ENCODE measurements at places on chromosomes 5 and 9. TPM values are rescaled to one million over a fixed set of nuclear protein-coding genes. Genes with fewer than 3 reads are reported as not detected.
A peak's percentile ranks its signal among the peaks of the same experiment; 100 is the strongest.

DNA sequence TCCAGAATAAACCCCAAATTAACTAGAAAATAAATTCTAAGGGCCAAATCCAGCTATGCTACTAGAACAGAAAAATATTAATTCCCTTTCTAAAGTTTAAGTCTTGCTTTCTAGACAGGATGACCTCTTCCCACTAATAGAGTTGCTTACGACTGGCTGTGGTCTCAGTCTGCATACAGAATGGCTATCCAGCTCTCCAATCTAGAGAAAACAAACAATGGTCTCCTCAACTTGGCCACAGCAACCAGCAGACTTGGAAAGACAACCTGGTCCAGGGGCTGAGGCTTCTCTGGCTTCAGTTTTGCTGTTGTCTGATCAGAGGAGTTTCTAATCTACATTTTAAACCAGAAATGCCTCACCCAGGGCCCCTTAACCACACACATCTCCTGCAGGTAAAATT, 28.9 kb downstream of the RASEF start:
- no peak overlapping the region for H3K4me3 ChIP-seq
- H3K27ac ChIP-seq: no peak overlapping the region
- H3K27me3 ChIP-seq: no peaks in the 10 kb centered on the region
- no peak for DNase-seq

- no peaks in the 10 kb centered on the region for H3K36me3 ChIP-seq
- no peak for DNase-seq
- H3K27me3 ChIP-seq: no peaks in the 10 kb centered on the region
- H3K27ac ChIP-seq: no peak overlapping the region
- H3K4me3 ChIP-seq: no peak overlapping the region
- peaks cover 34% of the 10 kb centered on the region for H3K4me1 ChIP-seq
These were observed 26.3 kb downstream of the SSBP2 start for GRCh38 chr5:81724571-81724970.

GRCh38 chr5:10678244-10678643, 82.8 kb downstream of the DAP start:
- no peaks in the 10 kb centered on the region for H3K36me3 ChIP-seq
- H3K4me1 ChIP-seq: no peaks in the 10 kb centered on the region
- no peak overlapping the region for H3K27ac ChIP-seq
- H3K4me3 ChIP-seq: no peak overlapping the region

GRCh38 chr5:63170486-63170885, 591.9 kb downstream of the LRRC70 start:
- H3K4me1 ChIP-seq: no peaks in the 10 kb centered on the region
- H3K27ac ChIP-seq: no peak overlapping the region
- no peak overlapping the region for H3K4me3 ChIP-seq
- no peaks in the 10 kb centered on the region for H3K36me3 ChIP-seq
- H3K27me3 ChIP-seq: no peaks in the 10 kb centered on the region
- DNase-seq: no peak

GRCh38 chr9:4970970-4971641, 14.0 kb upstream of the JAK2 start:
- no peak overlapping the region for H3K27ac ChIP-seq
- no peaks in the 10 kb centered on the region for H3K4me1 ChIP-seq
- no peak overlapping the region for H3K4me3 ChIP-seq
- H3K36me3 ChIP-seq: no peaks in the 10 kb centered on the region

GRCh38 chr9:126331964-126332748, 5.5 kb downstream of the MVB12B start:
- H3K27me3 ChIP-seq: no peaks in the 10 kb centered on the region
- peaks cover 7% of the 10 kb centered on the region for H3K4me1 ChIP-seq
- H3K36me3 ChIP-seq: no peaks in the 10 kb centered on the region
- no peak overlapping the region for H3K27ac ChIP-seq
- no peak for DNase-seq

- DNase-seq: no peak
- H3K27ac ChIP-seq: no peak overlapping the region
- no peak overlapping the region for H3K4me3 ChIP-seq
These were observed 139.0 kb downstream of the CACNA1B start for GRCh38 chr9:138016406-138017187.

- no peak overlapping the region for H3K27ac ChIP-seq
- H3K4me3 ChIP-seq: no peak overlapping the region
- no peaks in the 10 kb centered on the region for H3K27me3 ChIP-seq
- no peaks in the 10 kb centered on the region for H3K36me3 ChIP-seq
These were observed 12.7 kb upstream of the DAB2 start for GRCh38 chr5:39437467-39437866.

- H3K27ac ChIP-seq: no peak overlapping the region
- no peaks in the 10 kb centered on the region for H3K27me3 ChIP-seq
- no peak overlapping the region for H3K4me3 ChIP-seq
- DNase-seq: no peak
- no peaks in the 10 kb centered on the region for H3K36me3 ChIP-seq
These were observed 80.7 kb downstream of the GRIA1 start for GRCh38 chr5:153571162-153571561.

DNA sequence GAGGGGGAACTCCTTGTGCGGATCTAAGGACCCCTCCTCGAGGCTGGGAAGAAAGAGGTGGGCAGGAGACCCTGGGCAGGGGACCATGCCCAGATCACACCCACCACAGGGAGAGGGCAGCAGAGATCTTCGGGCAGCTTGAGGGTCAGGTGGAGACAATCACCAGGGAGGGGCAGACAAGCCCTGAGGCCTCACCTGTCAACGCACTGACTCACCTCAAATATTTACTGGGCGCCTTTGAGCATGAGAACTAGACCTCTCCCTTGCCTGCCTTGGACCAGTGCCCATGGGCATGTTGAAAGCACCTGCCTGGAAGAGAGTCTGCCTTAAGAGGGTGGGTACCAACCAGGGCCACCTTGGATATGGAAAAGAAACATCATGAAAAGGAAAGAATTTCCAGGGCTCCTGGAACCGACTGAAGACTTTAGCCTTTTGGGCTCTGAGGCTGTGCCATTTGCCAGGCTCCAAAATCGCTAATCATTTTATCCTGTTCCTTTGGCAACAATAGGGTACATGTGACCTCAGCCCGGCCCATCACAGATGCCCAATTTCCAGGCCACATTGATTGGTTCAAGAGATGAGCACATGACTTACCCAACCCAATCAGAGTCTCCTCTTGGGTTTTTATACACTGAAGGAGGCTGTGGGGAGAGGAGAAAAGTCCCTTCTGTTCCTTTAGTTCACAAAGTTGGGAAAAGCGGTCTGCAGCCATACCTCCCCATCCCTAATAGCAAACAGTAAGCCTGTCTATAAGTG, 10.4 kb upstream of the SPINK4 start:
- H3K36me3 ChIP-seq: no peaks in the 10 kb centered on the region
- no peak overlapping the region for H3K4me3 ChIP-seq
- no peaks in the 10 kb centered on the region for H3K27me3 ChIP-seq
- H3K4me1 ChIP-seq: peaks cover 5% of the 10 kb centered on the region
- no peak for DNase-seq

DNA sequence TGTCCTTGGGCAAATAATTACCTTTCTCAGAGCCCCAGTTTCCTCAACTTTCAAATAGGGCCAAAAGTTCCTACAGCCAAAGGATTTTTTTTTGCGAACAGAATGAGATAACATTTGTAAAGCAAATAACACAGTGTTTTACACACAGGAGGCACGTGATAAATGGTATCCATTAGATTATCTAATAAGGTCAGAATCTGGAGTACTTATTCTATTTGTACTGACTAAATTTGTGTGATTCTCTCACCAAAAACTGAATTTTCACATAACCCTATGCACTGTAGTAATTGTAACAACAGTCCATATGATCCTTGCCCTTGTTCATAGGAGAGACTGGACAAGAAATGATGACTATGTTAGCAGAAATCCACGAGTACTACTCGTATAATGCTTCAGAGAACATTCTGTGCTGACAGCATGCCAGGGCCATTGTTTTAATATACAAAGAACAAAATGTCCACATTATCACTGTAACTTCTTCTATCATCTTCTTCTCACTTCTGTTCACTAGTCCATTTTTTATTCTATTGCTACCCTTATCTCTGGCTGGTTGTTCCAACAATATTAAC, 13.9 kb upstream of the FEM1C start:
- H3K4me3 ChIP-seq: no peak overlapping the region
- no peaks in the 10 kb centered on the region for H3K4me1 ChIP-seq
- H3K27ac ChIP-seq: no peak overlapping the region
- H3K27me3 ChIP-seq: no peaks in the 10 kb centered on the region

GRCh38 chr5:141874262-141874964, 3.8 kb downstream of the PCDH1 start:
- H3K4me3 ChIP-seq: no peak overlapping the region
- no peak for DNase-seq
- H3K27me3 ChIP-seq: peaks cover 15% of the 10 kb centered on the region
- H3K36me3 ChIP-seq: no peaks in the 10 kb centered on the region
- H3K27ac ChIP-seq: peak overlapping the region; percentile 34
- H3K4me1 ChIP-seq: peaks cover 30% of the 10 kb centered on the region

- H3K4me1 ChIP-seq: peaks cover 2% of the 10 kb centered on the region
- no peaks in the 10 kb centered on the region for H3K27me3 ChIP-seq
- no peak for DNase-seq
- H3K36me3 ChIP-seq: no peaks in the 10 kb centered on the region
- H3K27ac ChIP-seq: no peak overlapping the region
These were observed 71.3 kb downstream of the NDFIP1 start for GRCh38 chr5:142179776-142180387.

GRCh38 chr5:43390471-43390870, 21.7 kb downstream of the CCL28 start:
- no peaks in the 10 kb centered on the region for H3K27me3 ChIP-seq
- no peak overlapping the region for H3K4me3 ChIP-seq
- no peak overlapping the region for H3K27ac ChIP-seq
- H3K4me1 ChIP-seq: no peaks in the 10 kb centered on the region

GRCh38 chr5:54083851-54084250, 226.5 kb downstream of the ARL15 start:
- no peaks in the 10 kb centered on the region for H3K4me1 ChIP-seq
- H3K4me3 ChIP-seq: no peak overlapping the region
- no peak for DNase-seq
- no peaks in the 10 kb centered on the region for H3K27me3 ChIP-seq

GRCh38 chr5:21806271-21806670, 1046.9 kb downstream of the CDH12 start:
- no peaks in the 10 kb centered on the region for H3K27me3 ChIP-seq
- no peak overlapping the region for H3K4me3 ChIP-seq
- no peaks in the 10 kb centered on the region for H3K36me3 ChIP-seq
- no peak for DNase-seq
- H3K27ac ChIP-seq: no peak overlapping the region

DNA sequence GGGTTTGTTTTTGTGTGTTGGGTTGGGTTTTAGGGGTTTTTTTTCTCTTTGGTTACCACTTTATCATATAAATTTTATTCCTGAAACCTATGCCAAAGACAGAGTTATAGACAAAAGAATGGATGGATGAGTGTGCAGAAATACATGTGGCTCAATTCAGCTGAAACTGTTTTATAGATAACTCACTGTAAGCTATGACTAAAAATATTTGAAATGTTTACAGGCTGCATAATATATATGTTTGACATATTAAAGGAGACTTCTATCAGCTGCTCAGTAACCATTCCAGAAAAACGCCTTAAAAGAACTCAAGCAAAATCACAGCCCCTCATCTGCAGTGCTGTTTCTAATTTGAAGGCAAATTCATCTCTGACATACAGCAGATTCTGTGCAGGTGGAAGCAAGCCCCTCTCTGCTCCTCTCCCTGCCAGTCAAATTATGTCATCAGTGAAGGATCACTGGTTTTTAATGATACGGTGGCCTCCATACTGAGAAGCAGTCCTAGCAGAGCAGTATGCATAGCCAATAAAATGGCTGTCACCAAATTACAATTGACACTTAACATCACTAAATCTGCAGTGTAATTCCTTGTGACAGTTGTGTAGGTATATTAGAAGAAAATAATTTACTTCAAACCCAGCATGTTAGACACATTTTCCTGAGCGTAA, 301.6 kb downstream of the NR2F1-AS1 start:
- DNase-seq: no peak
- H3K4me1 ChIP-seq: no peaks in the 10 kb centered on the region
- no peak overlapping the region for H3K27ac ChIP-seq
- H3K36me3 ChIP-seq: no peaks in the 10 kb centered on the region
- H3K4me3 ChIP-seq: no peak overlapping the region
- H3K27me3 ChIP-seq: no peaks in the 10 kb centered on the region

DNA sequence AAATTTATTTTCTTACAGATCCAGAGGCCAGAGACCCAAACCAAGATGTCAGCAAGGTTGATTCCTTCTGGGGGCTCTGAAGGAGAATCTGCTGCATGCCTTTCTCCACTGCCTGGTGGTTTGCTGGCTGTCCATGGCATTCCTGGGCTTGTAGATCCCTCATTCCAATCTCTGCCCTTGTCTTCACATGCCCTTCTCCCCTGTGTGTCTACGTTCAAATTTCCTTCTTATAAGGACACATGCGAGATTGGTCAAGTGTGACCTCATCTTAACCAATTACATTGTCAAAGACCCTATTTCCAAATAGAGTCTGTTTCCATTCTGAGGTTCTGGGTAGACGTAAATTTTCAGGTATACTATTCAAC, 84.5 kb upstream of the RAI14 start:
- no peak for DNase-seq
- H3K27me3 ChIP-seq: no peaks in the 10 kb centered on the region
- no peaks in the 10 kb centered on the region for H3K36me3 ChIP-seq
- no peaks in the 10 kb centered on the region for H3K4me1 ChIP-seq

Gene SPINK1
- not detected for total RNA-seq

Gene DNM1
- total RNA-seq: 10.3 TPM

Gene ANKRD34B
- not detected for total RNA-seq

Gene KIAA0825
- 9.3 TPM for total RNA-seq

Gene ADAMTSL2
- 83.6 TPM for total RNA-seq

Gene PTGES
- not detected for total RNA-seq

Gene SPRY4
- 26.3 TPM for total RNA-seq

Gene ZNF483
- total RNA-seq: 21.6 TPM

All from adrenal gland (tissue), 19 donors.